ENCODE measurements at places on chromosomes 3 and 15.

DNA sequence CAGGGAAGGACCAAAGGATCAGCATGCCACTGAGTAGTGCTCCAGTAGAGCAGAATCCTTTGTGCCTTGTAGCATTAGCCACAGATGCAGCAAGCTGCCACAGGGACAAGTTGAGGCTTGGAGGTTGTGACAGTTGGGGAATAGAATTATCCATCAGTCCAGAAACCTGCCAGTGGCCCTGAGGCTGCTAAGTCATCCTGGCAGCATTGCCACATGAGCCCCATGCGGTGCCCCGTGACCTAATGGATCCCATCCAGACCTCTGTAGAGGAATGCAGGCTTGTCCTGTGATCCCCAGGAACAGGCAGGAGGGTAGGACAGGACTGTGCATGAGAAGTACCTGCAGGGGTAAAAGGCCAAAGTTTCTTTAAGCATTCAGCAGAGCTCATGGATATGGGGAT is 51.7 kb downstream of the BOC start:
- DNase-seq = no peak

DNA sequence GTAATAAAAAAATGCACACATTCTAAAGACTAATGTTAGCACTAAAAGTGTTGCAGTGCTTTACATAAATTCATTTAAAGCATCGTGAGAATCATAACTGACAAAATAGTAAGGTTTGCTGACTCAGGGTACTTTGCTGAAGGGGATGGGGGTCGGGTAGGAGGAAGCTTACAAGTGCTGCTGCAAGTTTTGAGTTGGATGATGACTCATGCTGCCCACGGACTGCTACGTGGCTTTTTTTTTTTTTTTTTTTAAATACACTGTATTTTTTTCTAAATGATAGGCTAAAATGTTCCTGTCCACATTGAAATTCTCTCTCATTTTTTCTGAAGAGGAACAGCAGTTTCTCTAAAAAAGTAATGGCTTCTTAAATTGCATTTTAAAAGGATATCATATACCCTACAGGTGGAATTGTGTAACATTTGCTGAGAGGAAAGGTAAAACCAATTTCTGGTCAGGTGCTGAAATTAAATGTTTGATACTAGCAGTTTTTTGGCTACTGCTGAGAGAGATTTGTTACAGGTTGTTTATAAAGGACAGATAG is 2.2 kb downstream of the MAPK6 start:
- no peak for DNase-seq

DNA sequence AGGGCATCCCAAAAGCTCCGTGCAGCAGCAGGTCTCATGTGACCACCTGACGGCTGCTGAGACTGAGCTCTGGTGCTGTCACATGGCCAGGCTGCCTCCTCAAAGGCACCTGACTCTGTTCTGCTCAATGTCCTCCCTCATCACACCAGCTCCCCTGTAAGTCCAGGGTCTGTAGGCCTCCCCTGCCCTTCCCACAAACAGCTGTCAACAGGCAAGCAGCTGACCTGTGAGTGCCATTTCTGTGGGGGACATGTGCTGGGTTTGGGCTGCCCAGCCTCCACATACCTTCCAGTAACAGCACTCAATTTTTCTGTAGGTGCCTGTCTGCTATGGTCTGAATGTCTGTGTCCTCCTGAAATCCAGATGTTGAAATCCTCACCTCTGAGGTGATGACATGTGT is 11.2 kb downstream of the NUP210 start:
- no peak for DNase-seq

DNA sequence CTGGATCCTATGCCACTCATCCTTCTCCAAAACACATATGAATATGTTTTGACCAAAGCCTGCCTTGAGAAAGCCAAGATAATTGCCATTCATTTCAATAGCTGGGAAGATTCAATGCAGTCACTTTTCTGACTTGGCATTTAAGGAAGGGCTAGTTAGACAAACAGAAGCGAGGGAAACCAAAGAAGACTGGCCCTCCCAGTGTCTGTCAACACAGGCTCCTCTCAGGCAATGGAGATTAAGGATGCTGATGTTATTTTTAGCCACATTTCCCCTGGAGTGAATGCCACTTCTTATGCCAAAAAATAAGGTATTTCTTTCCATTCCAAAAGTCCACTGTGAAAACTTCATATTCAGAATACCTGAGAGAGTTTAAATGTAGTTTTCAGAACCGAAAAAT is 101.7 kb downstream of the P3H2 start:
- DNase-seq = no peak

DNA sequence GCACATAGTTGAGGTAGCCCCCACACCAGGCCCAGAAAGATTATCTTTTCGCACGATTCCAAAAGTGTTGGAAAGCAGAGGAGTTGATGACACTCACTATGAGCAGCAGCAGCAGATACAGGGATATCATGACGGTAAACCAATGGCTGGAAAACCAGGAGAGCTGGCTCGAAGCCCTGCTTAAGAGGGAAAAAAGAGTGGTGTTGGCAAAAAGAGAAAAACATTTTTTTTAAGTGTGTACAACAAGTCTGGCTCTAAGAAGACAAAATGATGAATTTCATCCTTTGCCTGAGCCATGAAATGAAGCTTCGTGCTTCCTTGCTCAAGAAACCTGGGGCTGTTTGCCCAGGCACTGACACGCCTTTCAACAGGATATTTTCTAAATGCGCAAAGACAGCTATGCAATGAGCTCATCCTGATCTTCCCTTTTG is 27.3 kb downstream of the PARP16 start:
- DNase-seq = no peak

DNA sequence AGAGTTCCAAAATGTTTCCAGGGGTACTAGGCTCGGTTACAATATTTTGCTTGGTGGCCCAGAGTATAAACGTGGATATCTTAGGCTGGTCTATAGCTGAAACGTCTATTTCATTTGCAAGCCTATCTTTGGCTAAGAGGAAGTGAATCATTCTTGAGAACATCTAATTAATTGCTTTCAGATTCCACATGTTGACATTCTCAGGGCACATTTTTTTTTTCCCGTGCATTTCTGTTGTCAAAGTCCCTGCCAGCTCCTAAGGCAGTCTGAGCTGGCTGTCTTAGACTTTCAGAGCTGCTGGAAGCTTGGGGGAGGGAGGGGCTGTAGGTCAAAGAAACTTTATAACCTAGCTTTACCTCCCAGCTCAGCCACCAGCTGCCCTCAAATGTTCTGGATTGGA is 23.2 kb upstream of the LAMP3 start:
- DNase-seq = no peak
